BE2C (cell line): ENCODE measurements at places on chromosomes 16 and 17.

DNA sequence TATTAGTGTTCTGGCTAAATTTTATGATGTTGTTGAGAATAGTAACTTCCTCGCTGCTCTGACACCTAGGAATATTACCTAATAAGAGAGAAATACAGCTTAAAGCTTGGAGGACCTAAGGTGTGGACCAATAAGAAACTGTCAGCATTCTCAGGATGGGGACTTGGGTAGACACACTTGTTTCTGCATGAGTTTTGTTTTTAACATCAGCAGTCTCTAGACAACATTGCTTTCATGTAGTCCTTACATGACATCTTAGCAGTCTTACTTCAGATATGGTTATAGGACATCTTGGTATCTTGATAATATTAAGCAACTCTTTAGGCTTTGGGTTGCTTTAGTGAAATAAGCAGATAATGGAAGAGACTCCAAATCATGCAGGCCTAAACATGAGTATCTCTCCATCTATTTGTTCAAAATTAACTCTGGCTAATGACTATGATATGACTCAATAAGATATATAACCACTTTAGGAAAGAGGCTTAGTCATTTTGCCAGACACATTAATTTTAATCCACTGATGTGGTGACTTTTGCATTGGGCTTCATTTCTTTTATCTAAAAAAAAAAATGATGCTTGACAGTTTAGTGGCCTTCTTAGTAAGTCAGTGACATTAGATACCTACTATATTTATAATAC lies 84.5 kb downstream of the WNT3 start:
- no peak for DNase-seq

- DNase-seq = no peak
These were observed 18.6 kb downstream of the ZC3H18 start for GRCh38 chr16:88588754-88589153.

DNA sequence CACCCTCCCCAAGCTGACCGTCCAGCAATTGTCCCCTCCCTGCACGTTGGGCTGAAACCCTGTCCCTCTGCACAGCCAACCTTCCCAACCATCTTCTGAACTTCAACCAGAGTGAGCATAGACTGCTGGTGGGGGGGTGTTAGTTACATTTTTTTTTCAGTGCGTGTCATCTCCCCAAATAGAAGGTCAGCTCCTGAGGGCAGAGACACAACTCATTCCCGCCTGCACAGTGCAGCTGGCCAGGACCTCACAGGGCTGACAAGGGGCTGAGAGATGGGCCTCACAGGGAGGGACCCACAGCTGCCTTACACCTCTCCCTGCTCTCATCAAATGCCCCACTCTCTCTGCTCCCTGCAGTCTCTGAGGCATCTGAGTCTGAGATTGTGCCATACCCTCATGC lies 8.4 kb downstream of the SRL start:
- DNase-seq = no peak

GRCh38 chr17:61208301-61209105 lies 191.1 kb upstream of the TBX2 start:
- no peak for DNase-seq

GRCh38 chr16:21263640-21264570 lies 14.2 kb downstream of the CRYM start:
- no peak for DNase-seq

GRCh38 chr17:46989637-46990431 lies 10.8 kb upstream of the RPRML start:
- DNase-seq = no peak

DNA sequence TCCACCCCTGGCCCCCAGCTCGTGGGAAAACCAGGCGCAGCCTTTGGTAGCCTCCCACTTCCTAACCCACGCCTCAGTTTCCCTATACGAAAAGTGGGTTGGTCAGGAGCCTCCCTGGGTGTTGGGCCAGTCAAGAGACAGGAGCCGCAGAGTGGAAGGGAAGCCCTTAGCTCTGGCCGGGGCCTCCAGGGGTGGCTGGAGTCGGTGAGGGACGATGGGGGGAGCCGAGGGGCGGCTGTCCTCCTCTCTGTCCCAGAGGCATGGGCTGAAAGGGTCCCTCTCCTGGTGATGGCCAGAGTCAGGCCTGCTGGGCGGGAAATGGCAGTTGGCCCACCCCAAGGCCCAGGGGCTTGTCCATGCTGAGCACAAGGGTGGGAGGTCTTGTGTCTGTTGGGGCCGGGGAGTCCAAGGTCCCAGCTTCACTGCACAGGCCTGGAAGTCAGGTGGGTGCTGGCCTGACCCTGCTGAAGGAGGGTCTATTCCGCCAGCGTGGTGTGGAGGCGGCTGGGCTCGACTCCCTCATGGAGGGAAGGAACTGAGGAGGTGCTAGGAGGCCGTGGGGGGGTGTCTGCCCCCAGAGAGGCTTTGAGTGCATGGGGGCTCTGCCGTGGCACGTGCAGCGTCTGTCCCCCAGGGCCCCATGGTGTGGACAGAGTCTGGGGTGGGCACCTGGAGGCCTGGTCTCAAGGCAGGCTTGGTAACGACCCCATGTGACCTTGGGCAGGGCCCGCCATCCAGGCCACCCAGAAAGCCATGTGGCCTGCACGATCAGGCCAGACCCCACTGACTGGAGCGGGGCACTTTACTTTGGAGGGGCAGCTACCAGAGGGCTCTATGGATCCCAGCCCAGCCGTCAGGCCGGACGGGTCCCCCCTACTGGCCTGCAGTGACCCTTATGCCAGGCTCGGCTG lies 1.1 kb downstream of the SLC16A3 start:
- DNase-seq = peak; percentile 18

GRCh38 chr17:35947156-35947585 lies 3.7 kb upstream of the LYZL6 start:
- DNase-seq = peak; percentile 65

GRCh38 chr17:81906476-81907218 lies 4.6 kb downstream of the PCYT2 start:
- no peak for DNase-seq

DNA sequence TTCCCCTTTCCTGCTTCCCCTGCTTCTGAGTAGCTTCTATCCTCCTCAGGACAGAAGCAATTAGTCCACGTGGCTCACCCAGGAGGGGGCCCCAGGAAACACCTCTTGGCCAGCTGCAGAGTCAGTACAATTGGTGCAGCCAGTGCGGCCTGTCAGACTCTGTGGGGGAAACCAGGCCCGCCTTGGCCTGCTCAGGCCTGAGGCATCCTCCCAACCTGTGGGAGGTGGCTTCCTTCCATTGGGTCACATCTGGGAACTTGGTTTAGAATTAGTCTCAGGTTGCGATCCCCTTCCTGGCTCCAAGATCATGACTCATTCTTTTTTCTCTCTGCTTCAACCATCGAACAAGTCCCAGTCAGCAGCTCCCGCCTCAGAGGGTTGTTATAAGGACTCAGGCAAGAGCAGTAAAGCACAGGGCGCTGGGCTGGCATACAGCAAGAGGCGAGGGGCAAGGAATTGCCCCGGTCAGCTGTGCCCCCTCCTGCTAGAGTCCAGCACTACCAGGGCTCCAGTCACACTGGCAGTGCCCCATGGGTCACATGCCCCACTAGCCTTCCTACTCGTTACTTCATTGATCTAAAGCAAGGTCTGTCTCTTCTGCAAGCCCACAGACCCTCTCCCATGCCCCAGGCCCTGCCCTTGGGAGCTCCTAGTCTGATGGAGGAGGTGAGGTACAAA lies 8.1 kb upstream of the EPX start:
- no peak for DNase-seq

DNA sequence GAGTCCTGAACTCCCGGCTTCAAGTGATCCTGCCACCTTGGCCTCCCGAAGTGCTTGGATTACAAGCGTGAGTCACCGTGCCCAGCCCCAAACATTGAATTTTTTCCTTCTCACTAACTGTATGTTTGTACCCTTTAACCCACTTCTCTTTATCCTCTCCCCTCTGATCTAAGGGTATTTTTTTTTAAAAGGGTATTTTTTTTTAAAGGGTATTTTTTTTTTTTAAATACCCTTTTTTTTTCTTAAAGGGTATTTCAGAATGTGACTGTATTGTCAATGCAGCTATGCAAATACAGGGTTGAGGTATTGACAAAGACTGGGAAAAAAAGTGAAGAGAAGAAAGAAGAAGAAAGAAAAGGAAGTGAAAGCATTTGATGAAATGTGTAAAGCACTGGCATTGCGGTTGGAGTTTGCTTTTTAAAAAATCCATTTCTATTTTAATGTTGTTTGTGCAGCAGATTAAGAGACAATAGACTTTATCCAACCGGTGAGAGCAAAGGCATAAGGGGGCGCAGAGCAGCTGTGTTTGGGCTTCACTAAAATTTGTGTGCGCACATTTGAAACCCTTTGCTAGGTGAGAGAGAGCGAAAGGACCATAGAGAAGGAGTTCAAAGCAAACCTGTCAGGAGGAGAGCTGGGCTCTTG lies 42.4 kb downstream of the SYT17 start:
- no peak for DNase-seq

DNA sequence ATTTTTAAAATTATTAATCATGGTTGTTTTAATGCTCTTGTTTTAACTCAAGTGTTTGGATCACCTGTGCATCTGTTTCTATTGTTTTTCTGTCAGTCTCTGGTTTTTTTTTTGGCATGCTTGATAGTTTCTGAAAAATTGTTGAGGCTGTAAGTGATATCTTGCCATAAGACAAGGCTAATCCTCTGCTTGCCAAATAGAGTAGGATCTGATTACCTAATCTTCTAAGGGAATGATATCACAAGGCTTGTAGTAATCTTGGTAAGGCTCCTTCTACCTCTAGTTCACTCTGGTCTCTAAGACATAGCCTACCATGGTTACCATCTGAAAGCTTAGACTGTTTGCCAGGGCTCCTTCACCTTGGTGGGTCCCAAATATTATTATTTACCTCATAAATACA lies 81.0 kb downstream of the ATF7IP2 start:
- no peak for DNase-seq

DNA sequence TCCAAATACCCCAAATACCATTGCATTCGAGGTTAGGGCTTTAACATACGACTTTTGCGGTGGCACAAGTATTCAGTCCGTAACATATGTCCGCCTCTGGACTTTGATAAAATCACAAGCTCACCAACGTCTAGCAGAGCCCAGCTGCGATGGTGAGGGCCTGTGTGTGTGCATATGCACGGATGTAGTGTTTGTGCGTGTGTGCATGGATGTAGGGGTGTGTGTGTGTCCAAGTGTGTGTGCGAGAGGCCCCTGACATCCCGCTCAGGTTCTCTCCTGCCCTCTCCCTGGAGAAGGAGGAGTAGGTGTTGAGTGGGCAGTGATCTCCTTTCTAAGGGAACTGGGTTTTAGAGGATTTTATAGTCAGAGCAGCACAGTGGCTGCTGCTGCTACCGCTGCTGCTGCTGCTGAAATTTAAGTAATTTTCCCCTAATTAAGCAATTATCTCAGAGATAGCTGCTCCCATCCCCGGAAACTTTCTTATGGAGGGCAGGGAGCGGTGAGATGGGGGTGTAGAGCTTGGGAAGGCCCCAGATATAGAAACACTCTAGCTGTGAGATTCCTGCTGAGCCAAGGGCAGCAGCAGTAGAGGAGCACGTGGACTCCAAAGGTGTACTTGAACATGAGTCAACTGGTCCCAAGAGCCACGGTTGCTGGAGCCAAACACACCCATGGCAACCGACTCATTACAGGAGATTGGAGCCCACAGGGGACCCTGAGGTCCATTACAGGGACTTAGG lies 121.7 kb upstream of the SDK2 start:
- DNase-seq = peak; percentile 53

DNA sequence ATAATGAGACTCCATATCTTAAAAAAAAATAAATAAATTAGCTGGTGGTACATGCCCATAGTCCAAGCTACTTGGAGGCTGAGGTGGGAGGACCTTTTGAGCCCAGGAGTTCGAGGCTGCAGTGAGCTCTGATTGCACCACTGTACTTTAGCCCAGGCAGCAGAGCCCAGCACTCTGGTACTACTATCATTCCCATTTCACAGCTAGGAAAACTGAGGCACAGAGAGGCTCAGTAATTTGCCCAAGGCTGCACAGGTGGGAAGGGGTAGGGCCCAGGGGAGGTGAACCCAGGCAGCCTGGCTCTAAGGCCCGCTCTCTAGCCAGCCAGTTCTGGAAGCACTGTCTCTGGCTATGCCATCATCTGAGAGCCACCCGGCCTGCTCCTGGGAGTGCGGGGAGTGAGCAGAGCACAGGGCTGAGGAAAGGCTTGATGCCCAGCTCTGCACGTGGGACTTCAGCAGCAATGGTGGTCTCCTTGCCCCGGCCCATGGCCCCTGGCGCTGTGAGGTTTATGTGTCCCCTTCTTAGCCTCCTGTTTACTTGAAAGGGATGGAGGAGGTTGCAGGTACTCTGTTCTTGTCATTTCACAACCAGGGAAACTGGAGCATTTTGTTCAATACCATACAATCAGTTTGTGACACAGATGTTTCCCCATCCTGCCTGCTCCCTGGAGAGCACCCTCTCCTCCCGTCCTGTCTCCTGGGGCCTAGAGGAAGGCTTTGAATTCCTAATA lies 222.3 kb downstream of the KATNIP start:
- DNase-seq = no peak

GRCh38 chr17:16352303-16352666 lies 984 bp downstream of the CENPV start:
- DNase-seq = peak; percentile 63

- no peak for DNase-seq
These were observed 25.4 kb upstream of the ARHGAP17 start for GRCh38 chr16:25040543-25040942.

DNA sequence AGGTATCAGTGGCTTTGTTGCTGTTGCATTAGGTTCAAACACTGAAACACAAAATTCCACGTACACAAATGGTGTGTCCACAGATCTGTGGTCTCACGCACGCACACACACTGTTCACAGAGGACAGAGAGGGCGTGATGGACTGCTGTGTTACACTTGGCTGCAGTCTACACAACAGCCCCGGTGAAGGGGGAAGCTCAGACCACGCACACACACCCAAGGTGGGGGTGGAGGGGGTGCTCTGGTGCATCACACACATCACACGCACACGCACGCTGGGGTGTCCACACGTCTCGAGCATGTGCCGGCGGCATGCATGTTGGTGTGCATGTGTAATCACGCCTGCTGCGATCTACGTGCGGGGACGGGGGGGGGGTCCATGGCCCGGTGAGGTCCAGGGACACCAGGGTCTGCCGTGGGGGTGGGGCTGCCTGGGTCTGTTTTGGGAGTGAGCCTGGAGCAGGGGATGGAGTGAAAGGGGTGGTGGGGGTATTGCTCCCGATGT lies 7.3 kb downstream of the HSD3B7 start:
- no peak for DNase-seq
